Tibial nerve (tissue), 4 donors: ENCODE measurements at places on chromosomes 2 and 18. TPM values are rescaled to one million over a fixed set of nuclear protein-coding genes. Genes with fewer than 3 reads are reported as not detected.

Gene FAM124B
- 2.6 TPM for total RNA-seq

Gene KCNF1
- 0.42 TPM for total RNA-seq

Gene TMEM198
- 1.6 TPM for total RNA-seq

Gene COL3A1
- total RNA-seq: 149 TPM

Gene SLC38A11
- total RNA-seq: 1.5 TPM

Gene SFXN5
- total RNA-seq: 20.4 TPM

Gene SDC1
- total RNA-seq: 2.8 TPM
